ENCODE measurements at places on chromosomes 7 and 10.
A peak's percentile ranks its signal among the peaks of the same experiment; 100 is the strongest.

- no peak for DNase-seq
These were observed 150.1 kb upstream of the KLF6 start for GRCh38 chr10:3935141-3935540.

DNA sequence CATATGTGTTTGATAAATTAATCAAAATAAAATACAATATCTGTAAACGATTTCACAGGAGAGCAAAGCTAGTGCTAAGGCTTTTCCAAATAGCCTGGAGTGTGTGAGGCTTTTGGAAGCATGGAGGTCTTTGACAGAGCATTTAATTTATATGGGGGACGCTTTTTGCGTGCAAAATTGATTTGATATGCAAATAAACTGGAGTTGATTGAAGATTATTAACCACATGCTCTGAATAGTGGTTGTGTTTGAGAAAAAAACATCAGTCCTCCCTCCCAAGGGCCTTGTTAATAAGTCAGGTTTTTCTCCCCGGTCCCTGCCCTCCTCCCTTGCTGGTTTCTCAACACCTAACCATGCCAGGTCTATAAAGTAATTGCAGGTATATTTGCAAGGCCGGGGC is 85.1 kb upstream of the FGFR2 start:
- DNase-seq: no peak

GRCh38 chr7:129951226-129952085 is 1.3 kb downstream of the UBE2H start:
- peak; percentile 39 for DNase-seq

DNA sequence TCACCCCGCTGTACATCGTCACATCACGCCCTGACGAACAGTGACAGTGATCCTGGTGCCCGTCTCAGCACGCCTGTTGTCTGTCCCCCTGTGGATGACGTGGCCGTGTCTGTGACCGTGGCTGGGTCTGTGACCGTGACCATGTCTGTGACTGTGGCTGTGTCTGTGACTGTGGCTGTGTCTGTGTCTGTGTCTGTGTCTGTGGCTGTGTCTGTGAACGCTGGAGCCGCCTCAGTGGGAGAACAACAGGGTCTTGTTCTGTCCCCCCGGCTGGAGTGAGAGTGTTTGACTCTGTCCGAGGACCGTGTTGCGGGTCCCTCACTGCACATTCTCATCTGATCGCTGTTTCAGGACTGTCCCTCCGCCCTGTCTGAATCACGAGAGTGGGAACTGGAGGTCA is 202.2 kb downstream of the TCERG1L start:
- DNase-seq: no peak

DNA sequence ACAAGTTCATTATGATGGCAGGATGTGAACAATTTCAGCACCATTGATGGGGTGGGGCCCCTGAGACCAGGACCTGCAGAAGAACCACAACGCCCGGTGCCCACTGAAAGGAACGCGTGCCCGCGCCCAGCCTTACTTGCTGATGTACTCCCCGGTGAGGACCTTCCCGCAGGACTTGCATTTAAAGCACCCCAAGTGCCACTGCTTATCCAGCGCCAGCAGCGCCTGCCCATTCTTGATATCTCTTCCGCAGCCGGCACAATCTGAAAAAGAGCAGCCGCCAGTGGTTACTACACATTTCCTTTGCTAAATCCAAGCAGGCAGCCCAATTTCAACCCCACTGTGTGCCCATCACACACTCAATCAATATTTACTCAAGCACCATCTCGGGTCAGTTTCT is 110.6 kb downstream of the ABLIM1 start:
- DNase-seq: no peak

- DNase-seq: no peak
These were observed 62.5 kb upstream of the KMT2E start for GRCh38 chr7:104951546-104951945.

DNA sequence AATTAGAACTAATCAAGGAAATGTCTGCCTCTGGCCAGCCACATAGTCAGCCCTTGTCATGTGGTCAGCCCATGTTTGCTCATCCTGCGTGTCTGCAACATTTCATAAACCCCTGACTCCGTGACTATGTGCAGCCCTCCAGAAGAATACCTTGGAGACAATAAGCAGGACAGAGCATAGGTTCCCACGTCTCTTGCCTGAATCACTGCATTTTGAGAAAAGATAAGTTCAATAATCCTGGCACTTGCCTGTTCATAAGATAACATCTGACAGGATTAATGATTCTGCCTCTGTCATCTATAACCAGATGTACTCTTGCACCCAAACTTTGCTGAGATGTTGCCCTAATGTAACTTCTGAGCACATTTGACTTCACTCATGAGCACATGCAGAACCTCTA is 78.4 kb downstream of the AKR1D1 start:
- no peak for DNase-seq

DNA sequence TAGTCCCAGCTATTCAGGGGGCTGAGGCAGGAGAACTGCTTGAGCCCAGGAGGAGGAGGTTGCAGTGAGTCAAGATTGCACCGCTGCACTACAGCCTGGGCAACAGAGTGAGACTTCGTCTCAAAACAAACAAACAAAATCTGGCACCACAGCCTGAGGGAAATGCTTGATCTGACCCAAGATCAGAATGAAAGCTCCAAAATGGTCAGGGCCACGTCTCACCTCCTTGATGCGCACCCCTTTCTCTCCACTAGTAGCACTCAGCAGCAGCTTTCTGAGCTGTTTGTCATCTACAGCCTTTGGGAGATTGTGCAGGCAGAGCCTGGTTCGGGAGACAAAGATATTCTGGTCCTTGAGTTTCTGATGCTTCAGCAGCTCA is 22.7 kb downstream of the RBM28 start:
- no peak for DNase-seq

DNA sequence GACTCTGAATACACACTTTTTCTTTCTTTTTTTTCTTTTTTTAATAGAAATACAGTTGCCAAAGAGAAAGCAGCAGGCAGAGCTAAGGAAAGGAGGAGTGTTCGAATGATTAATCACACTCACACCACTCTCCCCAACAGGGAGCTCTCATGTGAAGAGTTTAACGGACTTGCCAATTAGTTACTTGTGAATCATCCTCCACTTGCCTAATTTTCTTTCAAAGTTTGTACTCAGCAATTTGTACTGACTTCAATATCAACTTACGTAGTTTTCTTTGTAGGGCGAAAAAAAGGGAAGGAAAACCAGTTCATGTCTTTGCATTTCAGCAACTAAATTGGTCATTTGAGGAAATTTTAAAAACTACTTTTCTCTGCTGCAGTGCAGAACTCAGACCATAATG is 109.2 kb downstream of the PIP4K2A start:
- no peak for DNase-seq

DNA sequence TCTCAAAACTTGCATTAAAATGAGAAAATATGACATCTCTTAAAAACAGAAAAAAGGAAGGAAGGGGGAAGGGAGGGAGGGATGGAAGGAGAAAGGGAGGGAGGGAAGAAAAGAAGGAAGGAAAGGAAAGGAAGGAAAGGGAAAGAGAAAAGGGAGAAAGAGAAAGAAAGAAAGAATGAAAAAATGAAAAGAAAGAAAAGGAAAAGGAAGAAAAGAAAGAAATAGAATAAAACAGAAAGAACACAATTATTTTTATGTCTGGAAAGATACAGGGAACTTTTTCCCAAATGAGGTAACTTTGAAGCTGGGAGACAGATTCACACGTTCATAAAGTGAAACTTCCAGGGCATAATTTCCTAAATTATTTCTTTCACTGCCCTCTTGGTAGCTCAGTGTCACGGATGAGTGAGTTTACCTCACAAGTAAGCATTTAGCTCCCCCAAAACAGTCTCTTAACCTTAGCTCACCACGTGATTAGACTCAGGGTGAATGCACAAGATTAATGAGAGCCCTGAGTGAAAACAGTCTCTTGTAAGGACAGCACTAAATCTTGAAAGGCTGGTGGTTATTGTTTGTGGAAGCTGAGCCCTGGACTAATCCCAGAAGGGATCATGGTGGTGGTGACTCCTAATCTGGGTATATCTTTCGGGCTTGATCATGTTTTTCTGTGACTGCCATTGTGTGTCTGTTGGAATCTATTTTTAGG is 74.1 kb upstream of the HDAC9 start:
- peak; percentile 6 for DNase-seq

GRCh38 chr10:119368991-119369869 is 161.9 kb downstream of the GRK5 start:
- DNase-seq: no peak

DNA sequence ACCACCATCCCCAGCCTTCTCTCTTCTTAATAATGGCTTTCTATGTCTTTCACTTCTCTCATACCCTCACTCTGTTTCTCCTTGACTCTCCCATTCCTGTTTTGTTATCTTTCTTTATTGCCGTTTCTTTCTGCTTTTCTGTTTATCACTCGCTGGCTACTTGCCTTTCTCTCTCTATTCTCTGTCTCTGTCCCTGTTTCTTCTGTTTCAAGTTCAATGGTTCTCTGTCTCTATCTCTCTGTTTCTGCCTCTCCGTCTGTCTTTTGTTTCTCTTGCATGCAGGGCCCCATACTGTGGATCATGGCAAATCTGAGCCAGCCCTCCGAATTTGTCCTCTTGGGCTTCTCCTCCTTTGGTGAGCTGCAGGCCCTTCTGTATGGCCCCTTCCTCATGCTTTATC is at the start of gene OR6V1:
Gene OR6V1 (plus strand): TSS at position 301 of the 400 bp plus-strand sequence. CDS start 0 bp downstream, at position 301.
- no peak for DNase-seq

- no peak for DNase-seq
These were observed 751 bp upstream of the HYCC1 start for GRCh38 chr7:23014681-23015080.

DNA sequence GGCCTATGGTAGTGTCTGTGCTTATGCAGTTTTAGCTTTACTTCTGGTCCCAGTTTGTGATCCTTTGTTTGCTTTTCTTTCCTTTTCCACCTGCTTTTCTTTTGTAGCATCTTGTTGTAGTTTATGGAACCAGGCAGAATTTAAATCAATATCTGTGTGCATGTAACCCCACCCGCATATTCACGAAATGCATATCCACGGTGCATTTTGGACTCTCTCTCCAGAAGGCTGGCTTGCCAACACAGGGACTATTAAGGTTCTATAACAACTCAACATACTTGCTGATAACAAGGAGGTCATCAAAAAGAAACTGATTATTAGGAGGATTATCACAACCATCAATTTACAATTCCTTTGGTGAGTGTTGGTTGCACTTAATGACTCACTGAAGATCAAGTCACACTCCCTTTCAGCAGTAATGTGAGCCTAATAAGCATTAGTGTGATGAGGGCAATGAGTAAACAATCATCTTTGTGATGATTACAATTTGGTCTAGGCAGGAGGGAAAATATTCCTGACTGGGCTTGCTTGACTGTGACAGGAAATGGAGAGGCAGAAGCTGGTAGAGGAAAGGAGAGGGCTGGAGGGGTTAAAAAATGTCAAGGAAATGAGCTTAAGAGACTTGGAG is 378.6 kb downstream of the REEP3 start:
- DNase-seq: peak; percentile 35

DNA sequence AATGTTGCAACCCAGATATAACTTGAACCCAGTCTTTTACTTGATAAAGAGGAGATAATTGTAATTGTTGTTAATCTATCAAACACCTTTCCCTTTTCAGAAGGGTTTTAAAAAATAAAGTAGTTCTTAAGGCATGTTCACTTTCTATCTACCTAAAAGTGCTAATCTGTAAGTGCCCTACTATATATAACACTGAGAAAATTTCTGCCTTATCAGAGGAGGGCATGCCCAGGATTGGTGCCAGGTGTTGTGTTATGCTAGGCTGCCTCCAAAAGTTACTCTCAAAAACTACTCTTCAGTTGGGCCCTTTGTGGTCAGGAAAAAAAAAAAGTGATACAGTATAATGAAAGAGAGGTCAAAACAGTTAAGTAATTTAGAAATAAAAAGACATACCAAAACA is 36.3 kb downstream of the SMNDC1 start:
- no peak for DNase-seq

- no peak for DNase-seq
These were observed 491.1 kb upstream of the ZMIZ1 start for GRCh38 chr10:78577712-78578111.

DNA sequence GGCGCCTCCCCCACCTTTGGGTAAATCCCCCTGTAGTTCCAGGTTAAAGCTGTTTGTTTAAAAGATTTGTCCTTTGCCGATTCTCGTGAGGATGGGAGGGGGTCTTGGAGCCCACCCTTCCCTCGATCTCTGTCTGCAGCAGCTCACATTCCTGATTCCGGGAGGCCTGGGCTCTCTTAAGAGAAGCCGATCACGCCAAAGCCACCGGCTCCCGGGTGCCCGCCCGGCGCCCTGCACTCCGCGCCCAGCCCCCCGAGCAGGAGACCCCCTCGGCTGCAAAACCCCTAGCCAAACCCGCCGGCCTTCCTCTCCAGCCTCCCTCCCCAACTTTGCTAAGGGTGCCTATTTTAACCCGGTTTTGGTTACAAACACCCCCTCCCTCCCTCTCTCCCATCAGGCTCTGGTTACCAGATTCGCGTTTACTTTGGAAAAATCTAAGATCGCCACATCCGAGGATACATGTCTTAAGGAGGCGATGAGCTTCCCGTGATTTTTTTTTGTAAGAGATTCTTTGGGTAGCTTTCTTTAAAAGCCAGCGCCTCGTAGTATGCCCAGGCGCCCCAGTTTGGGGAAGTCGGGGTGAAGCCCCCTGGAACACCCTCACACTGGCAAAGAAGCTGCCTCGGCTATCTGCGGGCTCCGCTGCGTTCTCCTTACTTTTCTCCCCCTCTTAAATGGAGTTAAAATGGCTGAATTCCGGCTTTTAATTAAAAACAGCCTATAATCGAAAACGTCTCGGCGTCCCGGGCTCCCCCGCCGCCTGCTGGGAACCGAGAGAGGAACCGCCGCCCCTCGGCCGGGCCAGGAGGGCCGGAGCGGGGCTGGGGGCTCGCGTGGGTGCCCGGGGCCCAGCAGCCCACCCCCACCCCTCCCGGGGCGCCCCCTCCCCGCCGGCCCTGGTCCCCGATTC is 983 bp downstream of the TNRC18 start:
- peak; percentile 42 for DNase-seq

DNA sequence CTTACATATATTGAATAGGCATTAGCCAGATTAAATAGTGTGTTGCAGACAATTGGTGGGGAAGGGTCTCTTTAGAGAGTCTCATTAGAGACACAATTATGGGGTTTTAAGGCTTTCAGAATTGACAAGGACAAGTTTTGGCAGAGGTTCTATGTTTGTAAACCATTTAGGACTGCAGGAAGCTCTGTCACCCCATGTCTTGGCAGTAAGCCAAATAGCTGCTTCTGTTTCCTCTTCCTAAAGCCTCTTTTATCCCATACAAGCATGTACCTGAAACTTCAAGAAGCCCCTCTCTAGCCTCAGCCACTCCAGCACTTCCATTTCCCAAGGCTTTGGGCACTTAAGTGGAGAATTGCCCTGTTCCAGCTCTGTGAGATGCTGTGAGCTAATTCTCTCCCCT is 21.8 kb upstream of the LRRC4 start:
- peak; percentile 70 for DNase-seq

DNA sequence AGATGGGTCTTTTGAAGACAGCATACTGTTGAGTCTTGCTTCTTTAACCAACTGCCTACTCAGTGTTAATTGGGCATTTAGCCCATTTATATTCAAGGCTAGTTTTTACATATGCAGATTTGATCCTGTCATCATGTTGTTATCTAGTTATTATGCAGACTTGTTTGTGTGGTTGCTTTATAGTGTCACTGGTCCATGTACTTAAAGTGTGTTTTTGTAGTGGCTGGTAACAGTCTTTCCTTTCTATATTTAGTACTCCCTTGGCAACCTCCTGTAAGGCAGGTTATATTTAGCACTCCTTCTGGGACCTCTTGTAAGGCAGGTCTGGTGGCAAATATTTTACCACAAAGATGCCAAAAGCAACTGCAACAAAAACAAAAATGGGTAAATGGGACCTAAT is 66.7 kb downstream of the TES start:
- DNase-seq: no peak

- DNase-seq: no peak
These were observed 412.2 kb upstream of the SORCS1 start for GRCh38 chr10:107576746-107577145.

- DNase-seq: peak; percentile 53
These were observed 166.7 kb downstream of the POU6F2 start for GRCh38 chr7:39144420-39144819.
